ENCODE measurements at places on chromosomes 3 and 15.

- no peak for DNase-seq
These were observed 1.4 kb upstream of the ISG20 start for GRCh38 chr15:88637436-88637835.

DNA sequence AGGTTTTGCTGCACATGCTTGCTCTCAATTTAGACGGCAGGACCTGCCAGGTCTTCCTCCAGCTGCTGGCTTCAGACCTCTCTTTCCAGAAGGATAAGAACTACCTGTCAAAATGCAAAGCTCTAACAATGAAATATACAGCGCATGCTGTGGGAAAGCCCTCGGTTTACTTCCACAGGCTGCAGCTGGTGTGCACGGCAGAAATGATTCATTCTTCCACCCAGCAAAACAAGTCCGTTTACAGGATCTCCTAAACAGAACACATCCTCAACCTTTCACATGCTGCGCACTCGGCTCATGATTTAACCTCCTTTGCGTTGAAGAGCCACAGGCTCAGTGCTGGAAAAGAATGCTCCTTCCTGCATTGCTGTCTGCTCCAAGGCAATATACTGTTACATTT lies 92.4 kb upstream of the WNT5A start:
- no peak for DNase-seq

DNA sequence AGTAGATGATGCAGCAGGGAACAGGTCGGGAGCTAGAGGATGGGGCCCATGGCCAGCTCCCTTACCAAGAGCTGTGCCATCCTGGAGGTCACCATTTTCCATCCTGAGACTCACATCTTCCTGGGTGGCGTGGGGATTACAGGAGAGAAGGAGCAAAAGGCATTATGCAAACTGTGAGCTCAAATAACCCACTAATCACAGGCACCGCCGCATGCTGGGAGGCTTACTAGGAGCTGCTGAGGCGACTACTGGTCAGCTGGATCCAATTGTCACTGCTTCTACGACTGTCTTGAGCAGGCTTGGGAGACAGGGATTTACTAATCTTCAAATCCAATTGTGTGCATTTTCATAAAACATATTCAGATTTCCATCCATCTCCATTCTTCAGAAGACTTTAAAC lies 12.5 kb upstream of the KBTBD12 start:
- no peak for DNase-seq

GRCh38 chr3:54257125-54257720 lies 134.9 kb downstream of the CACNA2D3 start:
- DNase-seq, result no peak

- DNase-seq, result no peak
These were observed 24.2 kb upstream of the CD96 start for GRCh38 chr3:111517801-111518200.

DNA sequence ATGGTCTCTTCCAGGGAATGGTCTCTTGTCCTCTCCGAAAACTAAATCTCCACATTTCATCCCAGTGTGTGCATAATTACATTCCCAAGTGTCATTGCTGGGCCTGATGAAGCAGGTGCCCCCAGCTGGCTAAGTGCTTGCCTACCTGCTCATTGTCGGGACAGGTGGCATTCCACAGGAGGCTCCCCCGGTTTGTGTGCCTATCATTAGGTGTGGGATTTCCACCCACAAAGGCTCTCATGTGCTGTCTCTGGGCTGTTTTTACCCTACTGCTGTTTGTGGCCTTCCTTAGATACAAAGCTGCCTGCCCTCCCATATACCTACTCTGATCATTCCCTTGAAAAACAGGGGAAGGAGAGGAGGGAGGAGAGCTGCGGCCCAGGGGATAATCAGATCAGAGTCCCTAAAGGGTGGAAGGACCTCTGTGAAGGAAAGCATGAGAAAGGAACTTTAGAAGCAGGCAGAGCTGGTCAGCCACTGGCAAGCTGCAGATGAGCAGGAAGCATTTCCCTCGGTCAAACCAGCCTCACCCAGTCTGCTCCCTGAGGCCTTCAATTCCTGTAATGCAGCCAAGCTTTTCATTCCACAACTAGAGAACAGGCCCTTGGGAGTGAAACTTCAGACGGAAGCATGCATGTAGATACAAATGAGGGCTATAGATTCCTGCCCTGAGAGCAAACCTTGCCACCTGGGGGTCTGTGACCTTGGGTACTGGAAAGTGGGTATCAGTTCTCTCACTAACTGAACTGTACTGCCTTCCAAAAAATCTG lies 60.7 kb upstream of the HEG1 start:
- DNase-seq, result no peak

GRCh38 chr15:61558172-61559136 lies 329.4 kb upstream of the RORA start:
- DNase-seq, result no peak

DNA sequence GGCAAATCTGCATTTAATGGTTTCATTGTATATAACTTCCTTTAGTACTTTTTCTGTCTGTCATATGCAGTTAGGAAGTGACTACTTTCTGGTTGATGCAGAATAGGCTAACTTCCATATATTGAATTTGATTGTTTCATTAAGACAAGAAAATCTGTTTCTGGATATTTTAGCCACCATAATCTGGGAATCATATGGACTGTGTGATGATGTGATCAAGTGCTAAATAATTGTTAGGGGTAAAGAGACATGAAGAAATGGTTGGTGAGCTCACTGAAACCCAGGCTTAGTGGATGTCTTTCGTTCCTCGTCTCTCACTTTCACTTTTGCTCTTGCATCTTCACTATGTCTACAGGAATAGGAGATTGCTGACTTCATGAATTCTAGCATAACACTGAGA lies 3.5 kb upstream of the MNS1 start:
- no peak for DNase-seq

DNA sequence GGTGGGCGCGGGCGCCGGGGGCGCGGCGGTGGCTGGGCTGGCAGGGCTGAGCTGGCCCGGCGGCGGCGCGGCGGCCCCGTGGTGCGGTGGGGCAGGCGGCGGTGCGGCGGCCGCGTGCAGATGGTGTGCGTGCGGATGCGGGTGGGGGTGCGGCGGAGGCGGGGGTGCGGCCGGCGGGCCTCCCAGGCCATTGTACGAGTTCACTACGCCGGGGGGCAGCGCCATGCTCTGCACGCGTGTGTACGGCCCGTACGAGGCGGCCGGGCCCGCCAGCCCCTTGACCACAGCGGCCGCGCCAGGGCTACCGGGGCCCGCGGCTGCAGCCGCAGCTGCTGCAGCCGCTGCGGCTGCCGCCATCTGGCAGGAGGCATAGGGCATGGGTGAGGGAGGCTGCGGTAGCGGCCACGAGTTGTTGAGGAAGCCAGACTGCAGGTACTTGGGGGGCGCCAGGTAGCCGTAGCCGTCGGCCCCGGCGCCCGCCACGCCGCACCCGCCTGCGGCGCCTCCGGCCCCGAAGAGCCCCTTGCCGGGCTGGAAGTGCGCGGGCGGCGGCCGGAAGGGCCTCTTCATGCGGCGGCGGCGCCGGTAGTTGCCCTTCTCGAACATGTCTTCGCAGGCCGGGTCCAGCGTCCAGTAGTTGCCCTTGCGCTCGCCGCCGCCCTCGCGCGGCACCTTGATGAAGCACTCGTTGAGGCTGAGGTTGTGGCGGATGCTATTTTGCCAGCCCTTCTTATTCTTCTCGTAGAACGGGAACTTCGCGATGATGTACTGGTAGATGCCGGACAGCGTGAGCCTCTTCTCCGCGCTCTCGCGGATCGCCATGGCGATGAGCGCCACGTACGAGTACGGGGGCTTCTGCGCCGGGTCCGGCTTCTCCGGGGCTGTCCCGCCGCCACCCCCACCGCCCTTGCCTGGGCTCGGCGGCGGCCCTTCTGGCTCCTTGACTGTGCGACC lies 951 bp downstream of the FOXL2 start:
- DNase-seq, result no peak

DNA sequence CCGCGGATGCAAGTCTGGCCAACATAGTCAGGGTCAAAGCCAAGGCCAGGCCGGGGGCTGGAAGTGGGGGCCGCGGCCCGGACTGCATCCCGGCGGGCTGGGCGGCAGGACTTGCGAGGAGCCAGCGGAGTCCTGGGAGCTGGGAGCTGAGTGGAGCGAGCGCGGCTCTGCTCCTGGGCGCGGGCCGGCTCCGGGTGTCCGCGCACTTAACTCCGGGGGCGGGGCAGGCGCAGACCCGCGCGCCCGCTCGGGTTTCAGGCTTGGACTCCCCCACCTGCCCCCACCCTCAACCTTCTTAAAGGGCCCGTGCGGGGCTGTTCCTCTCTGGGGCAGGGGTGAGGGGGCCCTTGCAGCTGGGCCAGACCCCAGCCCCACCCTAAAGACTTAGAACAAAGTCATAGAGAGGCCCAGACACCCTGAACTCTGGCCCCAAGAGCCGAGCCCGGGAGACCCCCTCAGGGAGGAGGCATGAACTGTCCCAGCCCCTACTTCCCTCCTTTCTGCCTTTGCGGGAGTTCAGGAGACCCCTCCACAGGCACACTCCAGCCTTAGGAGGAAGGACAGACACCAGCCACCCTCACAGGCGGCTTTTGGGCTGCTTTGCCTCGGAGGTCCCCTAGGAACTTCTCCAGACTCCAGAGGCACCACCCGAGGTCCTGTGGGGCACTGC lies at the start of gene CSPG4:
CSPG4 (minus strand) TSS at position 181 of the 670 bp plus-strand sequence; CDS start at position 88, 93 bp downstream.
- no peak for DNase-seq

GRCh38 chr3:23052208-23052607 lies 150.9 kb upstream of the UBE2E2 start:
- DNase-seq, result no peak

GRCh38 chr15:78906316-78906620 lies 33.6 kb downstream of the MORF4L1 start:
- DNase-seq, result no peak

- no peak for DNase-seq
These were observed 34.2 kb downstream of the HMCES start for GRCh38 chr3:129312671-129313414.

GRCh38 chr15:40554161-40554525 lies 10.7 kb downstream of the CCDC32 start:
- no peak for DNase-seq
